Natural killer cell (primary cell): ENCODE measurements at places on chromosomes 4 and X.

GRCh38 chrX:357693-358471, 28.8 kb downstream of the PPP2R3B start:
- peak; percentile 76 for DNase-seq

DNA sequence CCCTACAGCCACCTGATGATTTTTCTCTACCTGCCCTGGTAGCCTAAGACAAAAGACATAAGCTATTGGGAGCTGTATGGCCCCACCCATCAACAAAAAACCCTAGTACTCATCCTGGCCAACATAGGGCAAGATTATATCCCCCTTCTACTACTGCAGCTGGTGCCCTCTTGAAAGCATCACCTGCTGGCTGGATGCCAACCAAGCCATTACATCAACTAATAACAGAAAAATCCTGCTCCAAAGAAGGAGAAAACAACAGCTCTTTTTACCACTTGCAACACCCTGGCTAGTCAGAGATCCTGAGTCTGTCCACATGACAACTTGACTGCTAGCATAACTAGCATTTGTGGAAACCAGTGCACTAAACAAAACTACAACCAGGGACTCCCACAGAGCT, 43.6 kb upstream of the UPRT start:
- no peak for DNase-seq

DNA sequence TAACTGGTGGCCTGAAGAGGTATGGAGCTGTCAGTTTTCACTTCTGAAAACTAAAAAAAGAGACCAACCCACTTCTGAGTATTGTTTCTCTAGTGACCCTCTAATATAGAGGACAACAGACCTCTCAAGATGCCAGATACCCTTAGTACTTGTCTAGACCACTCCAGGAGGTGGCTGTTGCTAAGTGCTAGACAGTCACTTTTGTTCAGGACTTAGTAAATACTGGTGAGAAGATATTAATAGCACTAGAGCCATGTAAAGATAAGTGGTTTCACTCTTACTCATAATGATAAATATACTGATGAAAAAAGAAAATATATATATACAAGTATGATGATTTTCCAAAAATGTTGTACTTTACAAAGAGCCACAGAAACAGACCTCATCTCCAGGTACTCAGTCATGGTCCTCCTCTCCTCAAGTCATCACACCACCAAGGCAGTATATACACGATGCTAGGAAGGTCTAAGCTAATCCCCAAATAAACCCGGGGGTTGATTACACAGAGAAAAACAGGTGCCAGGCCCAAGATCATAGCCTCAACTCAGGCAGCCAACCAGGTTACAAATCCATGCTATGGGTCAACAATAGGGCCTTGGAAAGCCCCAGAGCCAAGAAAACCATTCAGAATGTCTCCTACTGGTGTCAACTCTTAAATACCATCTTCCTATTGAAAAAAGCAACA, 66.9 kb downstream of the ARHGEF9 start:
- DNase-seq = no peak

- no peak for DNase-seq
Observed at GRCh38 chrX:35149517-35149916, 206.9 kb downstream of the FAM47B start.

DNA sequence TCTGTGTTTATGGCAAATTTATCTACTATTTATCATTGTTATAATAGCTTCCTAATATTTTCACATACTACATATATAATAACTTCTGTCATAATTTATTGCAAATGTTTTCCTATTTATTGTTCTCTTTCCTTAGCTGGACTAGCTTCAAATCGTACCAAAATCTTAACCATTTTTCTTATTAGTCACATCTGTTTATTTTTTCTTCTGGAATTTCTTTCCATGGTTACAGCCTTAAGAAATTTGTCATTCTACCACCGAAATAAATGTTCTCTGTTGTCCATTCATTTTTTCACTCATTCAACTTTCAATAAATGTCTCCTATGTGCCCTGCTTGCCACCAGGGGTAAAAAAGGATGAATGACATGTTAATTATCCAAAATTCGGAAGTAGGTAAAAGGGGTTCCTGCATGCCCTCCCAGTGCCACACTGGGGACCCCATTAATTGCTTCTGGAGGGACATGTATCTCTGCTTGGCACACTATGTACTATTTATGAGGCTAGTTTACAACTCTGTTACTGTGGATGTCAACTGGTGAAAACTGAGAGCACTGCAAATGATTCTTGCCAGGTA, 182.1 kb downstream of the SH3KBP1 start:
- DNase-seq = no peak

DNA sequence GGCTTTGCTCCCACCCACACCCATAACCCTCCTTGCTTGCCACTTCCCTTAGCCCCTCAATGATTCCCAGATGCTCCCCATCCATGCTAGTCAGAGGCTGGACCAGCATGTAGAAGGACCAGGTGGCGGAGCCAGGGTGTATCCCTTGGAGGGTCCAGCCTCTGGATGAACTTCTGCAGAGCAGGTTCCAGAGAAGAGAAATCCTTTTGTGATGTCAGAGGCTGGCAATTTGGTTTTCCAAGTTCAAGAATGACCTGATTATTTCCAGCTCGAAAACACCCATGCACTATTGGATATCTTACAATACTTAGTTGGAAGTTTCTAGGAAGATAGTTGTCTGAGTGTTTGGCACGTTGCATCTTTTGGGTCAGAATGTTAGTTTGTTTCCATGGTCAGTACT, 168.3 kb upstream of the RPS6KA3 start:
- DNase-seq = no peak

DNA sequence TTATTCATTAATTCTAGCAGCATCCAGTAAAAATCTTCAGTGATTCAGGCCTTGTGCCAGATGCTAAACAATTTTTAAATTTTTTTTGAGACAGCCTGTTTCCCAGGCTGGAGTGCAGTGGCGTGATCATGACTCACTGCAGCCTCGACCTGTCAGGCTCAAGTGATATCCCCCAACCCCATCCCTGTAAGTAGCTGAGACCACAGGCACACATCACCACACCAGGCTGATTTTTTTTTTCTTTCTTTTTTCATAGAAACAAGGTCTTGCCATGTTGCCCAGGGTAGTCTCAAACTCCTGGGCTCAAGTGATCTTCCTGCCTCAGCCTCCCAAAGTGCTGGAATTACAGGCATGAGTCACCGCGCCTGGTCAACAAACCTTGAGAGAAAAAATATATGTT, 705.5 kb downstream of the ARAP2 start:
- no peak for DNase-seq

DNA sequence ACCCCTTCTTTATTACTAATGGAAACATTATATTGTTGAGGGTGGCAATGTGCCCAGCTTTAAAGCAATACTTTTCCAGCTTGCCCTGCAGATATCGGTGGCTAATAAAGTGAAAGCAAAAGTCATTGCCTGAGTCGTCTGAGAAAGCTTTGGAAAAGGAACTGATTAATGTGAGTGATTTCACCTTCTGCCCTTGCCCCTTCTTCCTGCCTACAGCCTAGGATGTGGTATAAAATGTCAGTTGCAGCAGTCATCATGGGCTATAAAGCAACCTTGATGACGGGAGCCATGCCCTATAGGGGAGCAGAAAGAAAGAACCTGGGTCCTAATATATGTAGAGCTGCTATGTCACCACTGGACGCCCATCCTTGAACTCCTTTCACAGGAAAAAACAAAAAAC, 132.4 kb upstream of the USP9X start:
- DNase-seq = no peak

DNA sequence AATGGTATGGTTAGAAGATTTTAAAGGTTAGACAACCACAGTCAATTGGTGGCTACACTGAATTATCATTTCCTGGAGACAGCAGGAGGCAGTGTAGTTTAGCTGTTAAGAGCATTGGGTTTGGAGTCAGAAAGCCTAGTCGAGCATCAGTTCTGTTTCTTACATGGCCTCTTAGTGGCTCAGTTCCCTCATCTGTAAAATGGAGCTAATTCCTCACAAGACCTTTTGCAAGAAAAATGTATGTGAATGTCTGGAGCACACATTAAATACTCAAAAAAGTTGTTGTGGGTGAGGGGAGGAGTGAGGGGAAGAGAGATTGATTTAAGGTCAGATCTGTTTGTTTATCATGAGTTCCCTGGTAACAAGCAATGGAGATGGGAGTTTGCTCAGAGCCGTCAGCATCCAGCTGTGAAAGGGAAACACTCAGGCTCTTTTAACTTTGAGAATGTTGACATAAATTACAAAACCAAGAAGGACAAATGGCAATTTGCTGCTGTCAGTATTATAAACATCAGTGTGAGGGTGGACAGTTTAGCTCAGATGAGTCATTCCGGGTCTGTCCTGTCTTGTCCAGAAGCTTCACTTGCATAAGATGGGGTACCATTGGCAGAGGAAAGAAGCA, 98.2 kb upstream of the PGRMC2 start:
- DNase-seq = no peak

- no peak for DNase-seq
Observed at GRCh38 chr4:8694651-8695151, 102.1 kb downstream of the CPZ start.

GRCh38 chr4:189313861-189314513, 626.7 kb upstream of the FRG1 start:
- DNase-seq = no peak

- no peak for DNase-seq
Observed at GRCh38 chrX:130049821-130050220, 60.5 kb downstream of the ELF4 start.

DNA sequence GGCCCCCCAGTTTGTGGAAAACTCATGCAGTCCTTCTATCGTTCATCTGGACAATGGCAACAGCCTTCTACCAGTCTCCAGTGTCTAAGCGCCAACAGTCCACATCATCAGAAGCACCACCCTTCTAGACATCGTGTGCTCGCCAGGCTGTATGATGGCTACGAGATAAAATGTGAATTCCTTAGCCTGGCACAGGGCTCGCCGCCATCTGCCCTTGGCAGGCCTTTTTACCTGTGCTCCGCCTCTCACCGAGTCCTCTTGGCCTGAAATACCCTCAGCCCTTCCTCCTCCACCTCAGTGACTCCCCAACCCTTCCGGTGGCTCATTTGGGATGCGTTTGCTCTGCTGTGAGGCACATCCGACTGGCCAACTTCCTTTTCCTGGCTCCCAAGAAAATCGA, 15.9 kb upstream of the STS start:
- DNase-seq = no peak

- DNase-seq = no peak
Observed at GRCh38 chr4:169385376-169385775, 114.6 kb upstream of the SH3RF1 start.

DNA sequence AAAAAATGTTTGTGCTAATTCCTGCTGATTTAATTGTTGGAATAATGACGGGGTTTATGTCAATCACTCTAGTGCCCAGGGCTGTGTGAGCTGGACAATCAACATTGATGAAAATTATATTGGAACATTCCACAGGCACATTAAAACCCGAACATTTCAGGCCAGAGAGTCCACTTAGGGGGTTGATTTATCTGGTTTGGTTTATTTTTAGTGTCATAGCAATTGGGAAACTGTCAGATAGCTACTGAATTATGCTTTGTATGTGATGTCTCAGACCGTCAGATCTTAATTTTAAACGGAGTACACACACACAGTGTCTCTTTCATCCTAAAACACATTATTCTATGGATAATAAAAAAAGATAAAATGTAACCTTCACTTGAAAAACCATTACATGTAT, 51.5 kb downstream of the VEGFC start:
- no peak for DNase-seq

- DNase-seq = no peak
Observed at GRCh38 chr4:142933207-142933606, 87.1 kb upstream of the INPP4B start.

GRCh38 chr4:124931050-124931449, 218.5 kb upstream of the ANKRD50 start:
- DNase-seq = no peak

GRCh38 chr4:84894621-84895020, 71.9 kb downstream of the WDFY3 start:
- no peak for DNase-seq

- DNase-seq = no peak
Observed at GRCh38 chr4:75948822-75949444, 8.1 kb upstream of the NAAA start.

GRCh38 chr4:161252520-161253141, 911.2 kb downstream of the FSTL5 start:
- DNase-seq = peak; percentile 3

DNA sequence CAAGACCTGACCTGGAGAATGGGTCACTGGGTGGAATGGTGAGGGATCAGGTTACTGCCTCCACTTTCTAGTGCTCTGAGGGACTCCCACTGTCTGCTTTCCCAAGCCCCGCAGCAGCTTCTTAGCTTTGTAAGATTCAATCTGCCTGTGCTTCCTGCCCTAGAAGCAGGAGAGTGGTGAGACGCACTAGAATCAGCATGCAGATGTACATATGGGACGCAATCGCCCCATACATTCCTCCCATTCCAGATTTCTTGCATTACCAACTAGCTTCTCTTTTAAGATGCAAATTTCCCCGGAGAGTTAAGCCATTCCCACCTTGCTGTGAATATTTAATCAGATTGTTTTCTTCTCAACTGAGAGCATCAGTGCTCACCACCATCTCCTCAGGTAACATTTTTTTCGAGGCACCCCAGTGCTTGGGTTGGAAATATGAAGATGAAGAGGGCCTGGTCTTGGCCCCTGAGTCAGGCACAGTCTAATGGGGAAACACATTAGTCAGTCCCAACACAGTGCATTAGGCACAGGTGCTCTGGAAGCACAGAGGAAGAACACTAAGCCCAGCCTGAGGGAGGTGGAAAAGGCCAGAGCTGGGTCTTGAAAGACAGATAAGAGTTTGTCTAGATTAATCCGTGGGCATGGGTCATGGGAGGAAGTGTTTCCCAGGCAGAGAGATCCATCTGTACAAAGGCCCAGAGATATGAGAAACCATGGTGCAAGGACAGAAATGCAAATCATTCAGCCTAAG, 66.7 kb upstream of the PRPS1 start:
- no peak for DNase-seq

- DNase-seq = peak; percentile 3
Observed at GRCh38 chrX:102840871-102841705, 96.0 kb upstream of the RAB40AL start.

DNA sequence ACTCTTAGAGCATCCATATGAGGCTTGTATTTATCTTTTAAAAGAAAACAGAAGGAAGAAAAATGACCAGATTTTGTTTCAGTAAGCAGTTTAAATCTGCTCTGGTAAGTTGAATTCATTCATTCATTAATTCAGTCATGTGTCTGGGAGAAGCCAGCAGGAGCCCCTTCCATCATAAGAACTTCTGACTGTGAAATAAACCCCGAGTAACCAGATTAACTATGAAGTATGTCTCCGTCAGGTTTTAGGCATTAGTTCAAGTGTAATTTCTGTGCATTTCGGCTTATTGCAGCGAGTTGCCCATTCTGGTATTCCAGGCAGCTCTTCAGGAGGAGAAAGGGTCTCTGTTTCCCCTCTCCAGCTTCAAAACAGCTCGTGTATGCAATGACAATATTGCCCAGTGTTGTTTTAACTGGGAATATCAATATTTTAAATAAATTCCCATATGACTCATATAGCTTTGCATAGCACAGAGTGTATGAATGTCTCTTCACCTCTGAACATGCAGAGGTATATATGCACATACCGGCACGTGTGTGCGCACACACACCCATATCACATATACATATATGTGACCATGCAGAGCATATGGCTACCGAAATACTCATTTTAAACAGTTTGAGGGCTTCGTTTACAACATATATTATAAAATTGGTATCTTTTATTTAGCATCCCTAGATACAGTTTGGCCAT, 255.3 kb downstream of the BCOR start:
- DNase-seq = no peak
